Dermis blood vessel endothelial cell (primary cell): ENCODE measurements at places on chromosomes 3 and 15.
A peak's percentile ranks its signal among the peaks of the same experiment; 100 is the strongest.

GRCh38 chr3:4588466-4588865 lies 95.3 kb downstream of the ITPR1 start:
- no peak for DNase-seq

- no peak for DNase-seq
Measured at GRCh38 chr3:154885418-154885817, 194.7 kb upstream of the MME start.

DNA sequence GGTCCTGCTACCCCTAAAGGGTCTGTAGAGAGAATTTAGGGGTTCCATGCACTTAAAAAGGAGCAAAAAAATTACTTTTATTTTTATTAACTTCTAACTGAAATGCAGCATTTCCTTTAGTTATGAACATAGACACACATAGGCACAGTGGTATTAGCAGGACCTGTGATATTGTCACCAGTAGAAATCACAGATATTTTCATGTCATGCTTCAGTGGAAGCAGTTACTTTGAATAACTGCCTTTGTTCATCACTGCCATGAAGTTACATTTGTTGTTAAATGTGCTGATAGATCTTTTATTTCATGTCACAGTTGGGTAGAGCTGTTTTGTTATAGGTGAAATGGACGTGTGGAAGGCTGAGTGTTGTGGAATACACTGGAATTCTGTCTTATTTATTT lies 37.4 kb downstream of the TRAK1 start:
- no peak for DNase-seq

GRCh38 chr3:11074011-11074410 lies 80.3 kb upstream of the HRH1 start:
- DNase-seq = no peak

- no peak for DNase-seq
Measured at GRCh38 chr3:135739779-135740178, 225.7 kb upstream of the PPP2R3A start.

- DNase-seq = no peak
Measured at GRCh38 chr15:91258415-91258759, 158.3 kb downstream of the SV2B start.

DNA sequence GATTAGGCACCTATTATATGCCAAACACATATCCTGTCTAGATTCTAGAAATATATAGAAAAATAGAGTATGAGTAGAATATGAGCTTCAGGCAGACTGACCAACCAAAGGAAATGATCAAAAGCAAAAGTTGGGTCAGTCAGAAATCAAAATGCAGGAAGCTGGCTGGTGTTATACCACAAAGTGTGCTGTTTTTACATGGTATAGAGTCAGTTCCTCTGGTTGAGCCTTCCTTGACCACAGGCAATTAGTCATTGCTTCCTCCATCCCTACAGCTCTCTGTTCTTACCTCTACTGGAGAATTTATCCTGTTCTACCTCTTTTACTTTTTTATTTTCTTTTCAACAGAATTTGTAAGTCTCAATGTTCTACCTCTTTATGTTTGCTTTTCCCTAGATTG lies 149.8 kb downstream of the TMCO5A start:
- DNase-seq = peak; percentile 64

DNA sequence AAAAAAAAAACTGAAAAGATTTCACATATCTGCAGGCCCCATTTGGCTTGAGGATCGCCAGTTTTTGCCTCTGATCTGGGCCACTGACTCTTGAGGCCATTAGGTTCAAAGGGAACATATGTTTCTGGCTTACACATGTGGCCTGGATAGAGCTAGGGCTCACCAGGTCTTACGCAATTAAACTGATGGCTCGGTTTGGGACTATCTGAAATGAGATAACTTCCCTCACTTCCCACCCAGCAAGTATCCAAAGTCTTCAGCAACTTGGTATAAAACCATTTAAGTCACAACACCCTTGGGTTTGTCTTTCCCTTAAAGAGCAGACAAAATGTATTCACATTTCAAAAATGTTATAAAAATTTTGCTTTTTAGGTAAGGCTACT lies 36.3 kb downstream of the LRIG1 start:
- no peak for DNase-seq

GRCh38 chr15:65937054-65937453 lies 67.8 kb downstream of the RAB11A start:
- DNase-seq = no peak

- DNase-seq = no peak
Measured at GRCh38 chr15:60760646-60761504, 281.9 kb upstream of the ICE2 start.

GRCh38 chr15:40960151-40960885 lies 7.0 kb downstream of the CHAC1 start:
- DNase-seq = no peak

DNA sequence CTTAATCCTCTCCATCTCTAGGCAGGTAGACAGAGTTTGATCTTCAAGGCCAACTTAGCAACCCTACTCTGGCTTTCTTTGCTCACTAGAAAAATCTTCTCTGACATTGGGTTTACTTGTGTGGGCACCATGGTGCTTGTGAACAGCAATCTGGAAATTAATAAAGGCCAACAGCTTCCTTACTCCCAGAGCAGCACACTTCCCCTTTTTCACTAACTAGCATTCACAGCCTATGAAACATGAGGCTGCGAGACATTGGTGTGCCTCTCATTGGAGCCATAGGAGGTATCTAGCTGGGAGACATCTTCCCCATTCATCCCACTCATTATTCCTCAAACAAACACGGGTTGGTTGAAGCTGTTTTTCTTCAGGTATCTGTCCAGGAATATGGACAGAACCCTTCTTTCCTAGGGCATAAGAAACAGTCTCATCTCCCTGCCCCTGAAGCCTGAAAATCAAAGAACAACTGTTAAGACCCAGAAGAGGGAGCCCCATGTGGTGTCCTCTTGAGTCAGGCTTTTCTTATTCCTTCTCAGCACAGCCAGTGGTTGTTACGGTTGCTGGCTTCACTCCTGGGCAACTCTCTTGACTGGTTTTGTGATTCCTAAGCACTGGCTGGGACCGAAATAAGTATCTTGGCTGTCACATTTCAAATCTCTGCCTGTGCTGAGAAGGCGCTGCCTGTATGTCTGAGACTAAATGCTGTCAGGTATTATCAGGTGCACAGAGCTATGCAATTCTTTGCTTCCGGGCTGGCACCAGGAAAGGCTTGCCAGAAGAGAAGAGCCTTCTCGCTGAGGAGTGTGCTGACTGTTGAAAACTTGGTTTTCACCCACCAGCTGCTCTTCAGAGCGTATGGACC lies 194.4 kb downstream of the FEZF2 start:
- no peak for DNase-seq

GRCh38 chr15:57223887-57224286 lies 152.4 kb upstream of the CGNL1 start:
- no peak for DNase-seq

DNA sequence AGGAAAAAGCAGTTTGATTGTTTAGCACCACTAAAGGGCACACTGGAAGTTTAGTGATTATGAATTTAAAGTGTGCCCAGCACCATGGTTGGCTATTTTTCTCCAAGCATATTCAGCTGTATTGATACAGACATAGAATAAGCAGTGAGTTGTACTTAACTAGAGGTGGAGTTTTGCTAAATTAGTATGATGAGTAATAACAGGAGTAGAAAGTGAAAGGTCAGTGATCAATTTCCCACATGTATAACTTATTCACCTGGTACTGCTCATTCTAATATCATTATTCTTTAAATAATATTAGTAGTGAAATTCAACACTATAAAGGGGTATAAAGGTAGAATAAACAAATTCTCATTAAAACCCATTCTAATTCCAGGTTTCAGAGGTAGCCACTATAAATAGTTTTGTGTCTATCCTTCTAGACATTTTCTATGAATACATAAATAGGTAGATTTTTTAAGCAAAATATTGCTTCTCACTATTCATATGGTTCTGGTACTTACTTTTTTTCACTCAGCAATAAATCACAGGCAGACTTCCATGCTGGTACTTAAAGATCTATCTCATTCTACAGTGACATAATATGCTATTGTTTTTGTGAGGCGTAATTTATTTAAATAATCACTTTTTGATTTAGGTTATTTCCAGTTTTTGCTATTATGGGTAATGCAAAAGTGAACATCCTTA lies 732.9 kb downstream of the VGLL3 start:
- DNase-seq = no peak
